ENCODE measurements at places on chromosomes 12 and 14.

DNA sequence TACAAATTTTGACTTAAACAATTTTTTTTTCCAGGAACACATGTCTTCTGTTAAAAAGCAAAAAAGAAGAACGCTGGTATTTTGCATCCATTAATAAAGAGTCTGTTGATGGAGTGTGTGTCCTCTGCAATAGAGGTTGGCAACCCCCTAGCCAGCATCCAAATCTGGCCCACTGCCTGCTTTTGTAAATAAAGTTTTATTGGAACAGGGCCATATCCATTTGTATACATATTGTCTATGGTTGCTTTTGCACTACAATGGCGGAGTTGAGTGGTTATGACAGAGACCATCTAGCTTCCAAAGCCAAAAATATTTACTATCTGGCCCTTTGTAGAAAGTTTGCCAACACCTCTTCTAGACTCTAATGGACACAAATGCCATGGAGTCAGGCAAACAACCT is 49.6 kb downstream of the CCDC92 start:
- DNase-seq, result no peak

- peak; percentile 56 for DNase-seq
These were observed 140.6 kb downstream of the EGLN3 start for GRCh38 chr14:33810308-33810707.

DNA sequence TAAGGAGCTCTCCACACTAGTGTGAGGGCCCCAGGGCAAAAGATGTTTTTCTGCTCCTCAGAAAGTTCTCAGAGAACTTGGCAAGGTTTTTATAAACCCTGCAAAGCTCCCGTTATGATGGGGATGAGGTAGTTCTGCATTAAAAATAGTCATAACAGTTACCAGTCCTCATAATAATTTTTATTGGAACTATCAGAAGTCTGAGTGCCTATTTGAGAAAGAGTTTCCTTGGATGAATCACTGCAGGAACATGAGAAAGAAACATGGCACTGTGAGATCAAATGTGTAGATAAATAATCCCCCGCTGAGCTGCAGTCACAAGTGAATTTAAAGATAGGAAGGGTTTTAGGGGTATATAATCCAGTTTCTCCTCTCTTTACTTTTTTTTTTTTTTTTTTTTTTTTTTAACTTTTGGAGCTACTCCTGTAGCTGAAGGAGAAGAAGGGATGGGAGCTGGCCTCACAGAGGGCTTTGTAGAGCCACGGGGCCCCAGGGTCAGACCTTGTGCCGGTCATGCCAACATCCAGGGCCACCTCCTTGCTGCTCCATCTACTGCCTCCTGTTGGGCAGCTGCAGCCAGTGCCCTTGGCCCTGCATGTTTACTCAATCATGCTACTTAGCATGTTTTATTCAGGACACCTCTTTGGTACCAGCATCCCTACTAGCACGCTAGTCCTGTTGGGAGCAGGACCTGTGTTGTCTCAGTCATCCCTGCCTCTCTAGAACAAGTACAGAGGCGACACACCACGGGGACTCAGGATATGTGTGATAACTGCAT is 39.5 kb downstream of the EVL start:
- no peak for DNase-seq

- no peak for DNase-seq
These were observed 15.1 kb upstream of the LHX5 start for GRCh38 chr12:113486722-113487121.

Data from NCI-H2107 (cell line).